Right forelimb (tissue), 1 donor: ENCODE measurements at places on chromosomes 2 and 18.

DNA sequence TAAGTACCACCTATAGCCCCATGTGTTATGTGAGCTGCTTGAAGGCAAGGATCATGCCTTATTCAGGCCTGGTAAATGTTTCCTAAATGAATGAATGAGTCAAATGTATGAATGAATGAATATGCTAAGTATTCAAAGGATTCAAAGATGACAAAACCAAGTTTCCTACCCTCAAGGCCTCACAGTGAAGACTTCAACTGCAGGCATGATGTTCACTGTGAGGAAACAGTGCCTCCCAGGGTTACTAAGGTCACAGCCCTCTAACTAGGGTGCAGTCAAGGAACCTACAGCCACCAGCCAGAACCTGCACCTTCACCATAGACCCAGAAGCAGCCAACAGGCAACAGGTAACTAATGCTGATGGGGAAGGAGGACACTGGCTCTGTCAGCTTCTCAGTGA lies 69.3 kb downstream of the SUMO1 start:
- no peak for DNase-seq

DNA sequence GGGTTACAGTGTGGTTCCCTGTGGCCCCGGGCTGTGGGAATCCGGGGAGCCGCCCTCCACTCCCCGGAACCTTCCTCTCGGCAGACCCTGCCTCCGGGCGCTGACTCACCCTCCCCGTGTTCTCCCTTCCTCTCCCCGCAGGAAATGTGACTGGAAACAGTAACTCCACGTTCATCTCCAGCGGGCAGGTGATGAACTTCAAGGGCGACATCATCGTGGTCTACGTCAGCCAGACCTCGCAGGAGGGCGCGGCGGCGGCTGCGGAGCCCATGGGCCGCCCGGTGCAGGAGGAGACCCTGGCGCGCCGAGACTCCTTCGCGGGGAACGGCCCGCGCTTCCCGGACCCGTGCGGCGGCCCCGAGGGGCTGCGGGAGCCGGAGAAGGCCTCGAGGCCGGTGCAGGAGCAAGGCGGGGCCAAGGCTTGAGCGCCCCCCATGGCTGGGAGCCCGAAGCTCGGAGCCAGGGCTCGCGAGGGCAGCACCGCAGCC lies 59.5 kb downstream of the TNFRSF11A start:
- no peak for DNase-seq

DNA sequence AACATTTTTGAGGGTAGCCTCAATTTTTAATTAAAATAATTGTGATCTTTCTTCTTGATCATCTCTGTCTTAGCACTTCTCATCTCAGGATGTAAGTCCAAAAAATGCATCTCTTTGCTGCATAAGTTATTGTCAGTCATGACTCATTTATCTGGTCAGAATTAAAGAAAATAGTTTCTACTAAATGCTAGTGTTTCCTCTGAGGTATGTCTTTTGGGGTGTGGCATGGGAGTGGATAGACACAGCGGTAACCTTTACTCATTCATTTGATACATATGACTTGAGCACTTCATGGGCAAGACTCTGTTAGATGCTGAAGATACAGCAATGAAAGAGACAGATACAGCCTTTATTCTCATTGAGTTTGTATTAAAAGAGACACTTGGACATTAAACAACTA lies 284.7 kb downstream of the IRS1 start:
- no peak for DNase-seq

DNA sequence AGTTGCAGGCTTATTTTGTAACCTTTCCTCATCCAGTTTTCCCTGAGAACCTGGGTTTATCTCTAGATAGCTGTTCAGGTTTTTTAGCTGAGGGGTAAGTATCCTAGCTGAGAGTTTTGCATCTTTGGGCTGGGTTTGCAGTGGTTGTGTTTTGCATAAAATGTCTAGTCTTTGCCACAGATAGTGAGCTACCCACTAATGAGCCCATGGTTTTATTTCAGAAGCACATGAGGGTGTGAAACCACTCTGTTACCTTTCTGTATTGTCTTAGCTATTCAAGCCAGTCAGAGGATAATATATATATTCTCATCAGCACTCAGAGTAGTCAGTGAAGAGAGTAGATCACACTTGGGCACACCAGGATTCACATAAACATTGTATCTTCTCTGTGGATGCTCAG lies 24.6 kb upstream of the TXNDC2 start:
- DNase-seq = no peak

DNA sequence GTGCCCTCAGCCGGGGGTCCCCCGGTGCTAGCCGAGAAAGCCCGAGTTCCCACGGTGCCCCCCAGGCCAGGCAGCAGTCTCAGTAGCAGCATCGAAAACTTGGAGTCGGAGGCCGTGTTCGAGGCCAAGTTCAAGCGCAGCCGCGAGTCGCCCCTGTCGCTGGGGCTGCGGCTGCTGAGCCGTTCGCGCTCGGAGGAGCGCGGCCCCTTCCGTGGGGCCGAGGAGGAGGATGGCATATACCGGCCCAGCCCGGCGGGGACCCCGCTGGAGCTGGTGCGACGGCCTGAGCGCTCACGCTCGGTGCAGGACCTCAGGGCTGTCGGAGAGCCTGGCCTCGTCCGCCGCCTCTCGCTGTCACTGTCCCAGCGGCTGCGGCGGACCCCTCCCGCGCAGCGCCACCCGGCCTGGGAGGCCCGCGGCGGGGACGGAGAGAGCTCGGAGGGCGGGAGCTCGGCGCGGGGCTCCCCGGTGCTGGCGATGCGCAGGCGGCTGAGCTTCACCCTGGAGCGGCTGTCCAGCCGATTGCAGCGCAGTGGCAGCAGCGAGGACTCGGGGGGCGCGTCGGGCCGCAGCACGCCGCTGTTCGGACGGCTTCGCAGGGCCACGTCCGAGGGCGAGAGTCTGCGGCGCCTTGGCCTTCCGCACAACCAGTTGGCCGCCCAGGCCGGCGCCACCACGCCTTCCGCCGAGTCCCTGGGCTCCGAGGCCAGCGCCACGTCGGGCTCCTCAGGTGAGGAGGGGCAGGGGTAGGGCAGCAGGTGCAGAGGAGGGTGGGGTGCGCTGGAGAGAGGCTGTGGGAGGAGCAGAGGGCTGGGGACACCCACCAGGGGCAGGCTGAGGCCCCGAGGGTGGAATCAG lies 14.1 kb upstream of the GMPPA start:
- DNase-seq = no peak

- DNase-seq = no peak
These were observed 387.6 kb upstream of the SPRED2 start for GRCh38 chr2:65819963-65820362.

DNA sequence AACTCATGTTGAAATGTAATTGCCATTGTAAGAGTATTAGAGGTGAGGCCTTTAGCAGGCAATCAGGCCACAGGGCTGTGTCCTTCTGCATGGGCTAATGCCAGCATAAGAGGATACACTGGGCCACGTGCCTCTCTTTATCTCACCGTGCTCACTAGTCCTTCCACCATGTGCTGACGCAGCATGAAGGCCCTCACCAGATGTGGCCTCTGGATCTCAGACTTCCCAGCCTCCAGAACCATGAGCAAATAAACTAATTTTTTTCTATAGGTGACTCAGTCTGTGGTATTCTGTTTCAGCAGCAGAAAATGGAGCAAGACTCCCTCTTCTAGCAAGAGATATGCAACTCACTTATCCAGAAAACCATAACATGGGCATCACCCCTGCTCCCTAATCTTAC lies 149.7 kb upstream of the ZNF236 start:
- DNase-seq = no peak

DNA sequence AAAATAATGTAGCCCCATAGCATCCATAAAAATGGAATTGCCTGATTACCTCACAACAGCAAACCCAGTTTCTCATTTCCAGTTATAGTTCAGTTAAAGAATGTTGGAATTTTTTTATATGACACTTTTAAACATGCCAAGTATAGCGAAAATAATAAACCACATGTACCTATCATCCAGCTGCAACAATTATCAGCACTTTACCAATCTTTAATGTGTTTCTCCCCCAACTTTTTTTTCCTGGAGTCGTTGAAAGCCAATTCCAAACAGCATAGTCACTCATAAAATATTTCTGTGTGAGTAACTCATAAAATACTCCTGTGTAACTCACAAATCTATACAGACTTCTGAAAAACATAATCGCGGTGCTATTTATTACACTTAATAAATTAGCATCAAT lies 38.1 kb downstream of the SMAD4 start:
- no peak for DNase-seq

DNA sequence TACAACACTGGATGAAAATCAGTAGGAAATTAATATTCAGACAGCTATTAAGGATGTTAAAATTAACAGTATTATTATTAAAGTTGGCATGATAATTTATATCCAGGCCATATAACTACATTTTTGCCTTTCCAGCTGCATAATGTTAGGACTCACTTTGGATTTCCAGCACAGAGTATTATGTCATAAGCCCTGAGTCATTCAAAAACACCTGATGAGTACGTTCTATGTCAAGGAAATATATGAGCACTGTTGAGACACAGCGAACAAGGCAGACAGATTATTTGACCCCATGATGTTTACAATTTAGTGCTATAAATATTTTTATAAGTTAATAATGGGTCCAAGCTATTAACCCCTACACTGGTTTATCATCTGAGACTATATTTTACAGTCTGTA lies 59.8 kb upstream of the RIT2 start:
- no peak for DNase-seq

DNA sequence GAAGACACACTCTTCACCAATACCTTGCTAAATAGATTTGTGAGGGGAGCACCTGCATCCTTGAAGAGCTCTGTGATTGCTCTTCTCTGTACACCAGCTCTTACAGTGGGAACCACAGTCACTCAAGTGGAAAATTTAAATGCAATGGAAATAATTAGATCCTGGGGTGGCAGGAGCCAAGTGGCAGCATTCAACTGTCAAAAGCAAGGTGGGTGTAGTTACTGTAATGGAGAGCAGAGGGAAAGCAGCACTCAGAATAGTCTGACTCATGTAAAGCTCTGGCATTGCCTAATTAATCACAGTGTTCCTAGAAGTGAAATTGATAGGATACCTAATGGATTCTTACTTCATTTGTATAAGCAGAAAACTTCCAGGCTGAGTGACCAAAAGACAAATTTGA lies 245.8 kb downstream of the KCNE4 start:
- no peak for DNase-seq

- DNase-seq = peak; percentile 18
These were observed 31.2 kb downstream of the SMAD7 start for GRCh38 chr18:48919547-48919946.

DNA sequence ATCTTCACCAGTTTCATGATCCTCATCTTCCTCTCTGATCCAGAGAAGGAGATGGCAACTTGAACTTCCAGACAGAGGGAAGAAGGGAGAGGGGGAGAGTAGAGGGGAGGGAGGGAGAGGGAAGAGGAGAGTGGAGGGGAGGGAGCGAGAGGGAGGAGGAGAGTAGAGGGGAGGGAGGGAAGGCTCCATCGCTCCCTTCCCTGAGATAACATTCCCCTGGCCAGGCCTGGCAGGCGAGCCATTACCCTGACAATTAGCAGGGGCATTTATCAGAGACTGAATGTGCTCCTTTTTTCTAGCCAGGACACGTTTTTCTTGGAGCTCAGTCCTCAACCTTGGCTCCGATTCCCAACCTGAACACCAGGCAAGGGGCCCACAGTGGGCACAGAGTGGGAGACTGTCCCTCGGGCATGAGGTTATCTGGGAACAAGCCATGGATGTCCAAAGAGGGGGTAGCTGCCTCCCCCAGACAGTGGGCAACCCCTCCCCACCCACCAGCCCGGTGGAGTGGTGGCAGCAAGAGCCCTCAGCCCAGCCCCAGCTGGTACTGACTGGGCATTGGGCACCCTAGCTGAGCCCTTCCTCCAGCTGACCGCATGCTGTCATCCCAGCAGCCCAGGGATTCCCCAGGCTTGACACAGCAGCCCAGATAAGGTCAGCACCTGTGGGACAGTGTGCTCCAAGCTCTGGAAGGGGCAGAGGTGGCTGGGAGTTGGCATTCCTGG lies 81.8 kb downstream of the TNS1 start:
- no peak for DNase-seq

DNA sequence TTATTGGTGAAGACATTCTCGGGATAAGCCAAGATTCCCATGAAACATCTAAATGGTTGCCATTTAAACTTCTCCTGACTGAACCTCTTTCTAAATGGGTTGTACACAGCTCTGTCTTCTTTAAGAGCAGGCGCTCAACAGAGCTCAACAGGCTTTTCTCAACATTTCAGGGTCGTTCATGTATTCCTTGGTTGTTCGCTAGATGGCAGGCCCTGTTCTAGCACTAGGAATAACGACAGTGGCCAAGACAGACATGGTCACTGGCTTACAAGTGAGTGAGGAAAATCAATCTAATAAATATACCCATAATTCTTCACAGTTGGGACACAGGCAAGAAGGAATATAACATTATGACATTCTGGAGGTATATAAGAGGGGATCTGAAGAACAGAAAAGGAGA lies 154.5 kb downstream of the SMAD2 start:
- DNase-seq = no peak

- no peak for DNase-seq
These were observed 27.9 kb downstream of the WDR33 start for GRCh38 chr2:127783101-127783500.

DNA sequence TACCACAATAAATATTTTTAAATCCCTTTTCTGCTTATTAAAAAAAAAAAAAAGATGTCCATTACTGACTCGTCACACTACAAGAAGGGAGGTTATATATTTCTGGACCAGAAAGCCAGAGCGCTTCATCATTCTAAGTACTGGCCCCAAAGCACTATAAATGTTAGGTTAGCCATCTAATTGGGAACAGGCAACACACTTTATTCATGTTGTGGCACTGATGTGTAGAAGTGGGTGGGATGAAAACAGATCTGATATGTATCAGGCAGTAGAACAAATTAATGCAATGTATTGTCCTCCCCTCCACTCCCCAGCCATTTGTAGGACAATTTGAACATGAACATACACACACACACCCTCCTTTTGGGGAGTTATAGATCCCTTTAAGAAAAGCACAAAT lies 24.4 kb downstream of the LANCL1 start:
- no peak for DNase-seq

DNA sequence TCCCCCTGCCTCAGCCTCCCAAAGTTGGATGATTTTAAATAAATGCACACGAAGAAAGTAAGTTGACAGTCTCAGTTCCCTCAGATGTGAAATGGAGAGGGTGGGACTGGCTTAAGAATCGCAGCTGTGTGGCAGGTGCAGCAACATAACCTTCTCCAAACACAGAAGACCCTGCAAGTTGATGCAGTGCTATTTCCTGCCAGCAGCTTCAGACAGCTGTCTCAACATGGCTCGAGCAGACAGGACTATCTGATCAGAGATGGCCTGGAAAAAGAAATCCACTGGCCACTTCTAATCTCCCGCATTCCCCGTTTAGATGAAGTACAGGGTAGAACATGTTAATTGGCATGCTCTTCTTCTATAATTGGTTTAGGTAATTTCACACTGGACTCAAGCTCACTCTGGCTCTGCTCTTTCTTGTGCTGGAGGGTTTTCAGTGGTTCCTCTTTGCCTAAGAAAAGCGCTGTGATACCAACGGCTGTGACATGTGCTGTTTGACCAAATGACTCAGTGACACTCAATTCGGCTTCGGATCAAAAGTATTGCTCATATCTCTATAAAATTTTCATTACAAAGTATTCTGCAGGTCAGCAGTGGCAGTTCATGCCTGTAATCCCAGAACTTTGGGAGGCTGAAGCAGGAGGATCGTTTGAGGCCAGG lies 40.2 kb downstream of the MYOM1 start:
- no peak for DNase-seq

GRCh38 chr2:236503100-236503499 lies 66.5 kb upstream of the ACKR3 start:
- DNase-seq = no peak
